Activated CD8-positive, alpha-beta T cell treated with anti-CD3 and anti-CD28 coated beads for 36 hours (primary cell): ENCODE measurements at places on chromosomes 2 and 18.

GRCh38 chr2:136016836-136017235, 31.4 kb upstream of the DARS1 start:
- no peak for DNase-seq

DNA sequence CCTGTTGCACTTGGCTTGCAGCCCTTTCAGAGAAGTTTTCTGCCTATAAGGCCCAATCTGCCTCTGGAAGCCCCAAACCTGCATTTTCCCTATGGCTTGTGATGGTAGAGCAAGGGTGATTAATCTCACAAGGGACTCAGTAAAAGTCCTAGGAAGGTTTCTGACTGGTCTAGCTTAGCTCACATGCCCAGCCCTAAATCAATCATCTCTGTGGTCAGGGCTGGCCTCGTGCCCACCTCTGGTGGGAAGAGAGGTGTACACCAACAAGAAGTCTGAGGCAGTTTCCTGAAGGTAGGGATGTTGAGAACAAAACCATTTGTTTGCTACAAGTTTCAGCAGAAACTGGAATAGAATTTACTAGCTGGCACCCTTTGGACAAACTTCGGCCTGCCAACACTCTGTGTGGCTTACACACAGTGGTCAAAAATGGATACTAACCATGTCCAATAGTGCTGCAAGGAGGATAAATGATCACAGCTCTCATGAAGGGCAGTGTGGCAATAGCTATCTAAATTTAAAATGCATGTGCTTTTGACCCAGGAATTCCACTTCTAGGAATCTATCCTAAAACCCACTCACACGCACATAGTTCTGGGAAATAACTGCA, 96.4 kb downstream of the EN1 start:
- no peak for DNase-seq

GRCh38 chr18:74892066-74892627, 294.5 kb downstream of the ZNF407 start:
- DNase-seq = no peak

DNA sequence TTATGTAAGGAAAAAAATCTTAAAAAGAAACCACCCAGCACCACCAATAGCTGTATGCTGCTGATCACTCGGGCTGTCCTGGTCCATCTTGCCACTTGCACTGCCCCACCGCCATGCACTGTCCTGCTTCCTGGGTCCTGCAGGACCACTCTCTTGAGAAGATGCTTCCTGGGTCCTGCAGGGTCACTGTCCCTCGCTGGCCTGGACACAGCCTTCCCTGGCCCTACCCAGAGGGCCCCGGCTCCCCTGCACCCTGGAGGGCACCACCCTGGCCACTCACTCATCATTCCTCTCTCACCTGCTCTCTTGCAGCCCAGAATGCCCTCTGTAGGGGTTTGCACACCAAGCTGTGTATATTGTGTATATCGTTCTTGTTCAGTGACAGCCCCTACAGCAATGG, 2.4 kb upstream of the OTOS start:
- DNase-seq = no peak

DNA sequence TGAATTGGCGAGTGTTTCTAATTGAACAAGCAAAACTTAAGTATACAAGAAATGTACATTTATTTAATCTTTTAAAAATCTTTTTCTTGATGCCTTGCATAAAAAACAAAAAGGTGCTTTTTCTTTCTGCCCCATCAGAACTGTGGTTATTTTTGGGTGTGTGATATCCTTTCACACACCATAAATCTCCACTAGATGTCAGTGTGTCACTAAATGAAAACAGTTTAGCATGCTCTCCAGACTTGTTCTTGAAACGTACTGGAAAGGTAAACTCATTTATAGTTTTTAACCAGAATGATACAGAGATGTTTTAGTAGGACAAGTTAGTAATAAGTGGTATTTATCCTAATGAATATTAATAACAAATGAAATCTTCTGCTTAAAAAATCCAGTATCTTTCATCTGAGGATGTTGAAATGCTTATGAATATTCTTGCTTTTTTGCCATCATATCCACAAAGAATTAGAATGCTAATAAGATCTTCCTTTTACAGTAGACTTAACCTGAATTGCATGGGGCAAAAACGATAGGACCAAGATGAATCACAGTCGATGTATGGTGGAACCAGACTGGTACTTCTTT, 96.8 kb downstream of the UBE2E3 start:
- peak; percentile 30 for DNase-seq

GRCh38 chr2:12931186-12931844, 214.6 kb downstream of the TRIB2 start:
- DNase-seq = no peak
